Activated naive CD4-positive, alpha-beta T cell treated with anti-CD3 and anti-CD28 coated beads, Interleukin-2, amount 10 ng/mL, durations not matched to agents 5 hours and 36 hours (primary cell): ENCODE measurements at places on chromosomes 13 and 19. TPM values are rescaled to one million over a fixed set of nuclear protein-coding genes. Genes with fewer than 3 reads are reported as not detected.

Gene CLDN10
- not detected for total RNA-seq

Gene RGS9BP
- 0.25 TPM for total RNA-seq

Gene SEMA6B
- total RNA-seq = not detected

Gene ZNF112
- not detected for total RNA-seq

Gene KCNC3
- total RNA-seq = 4.3 TPM

Gene OR7A10
- not detected for total RNA-seq

Gene GJB2
- 1.8 TPM for total RNA-seq

Gene BRCA2
- 17.7 TPM for total RNA-seq

Gene GPR183
- total RNA-seq = 14.2 TPM

Gene KIR2DL4
- total RNA-seq = not detected

Gene OR7E24
- not detected for total RNA-seq

Gene RNF17
- total RNA-seq = not detected

Gene LILRB3
- 4.9 TPM for total RNA-seq

Gene NACC1
- total RNA-seq = 54.4 TPM

Gene SLC6A16
- total RNA-seq = 5.4 TPM

Gene ZNF567
- total RNA-seq = 10.9 TPM

Gene ZNF30
- 3.9 TPM for total RNA-seq

Gene SYNE4
- 2.0 TPM for total RNA-seq

Gene FIZ1
- total RNA-seq = 16.3 TPM

Gene CPAMD8
- total RNA-seq = 1.7 TPM

Gene ZNF154
- 2.3 TPM for total RNA-seq

Gene CLDND2
- total RNA-seq = 1.4 TPM

Gene SPATA13
- total RNA-seq = 66.1 TPM

Gene IGLON5
- total RNA-seq = not detected

Gene ZNF416
- total RNA-seq = 7.4 TPM

Gene LILRB5
- total RNA-seq = not detected

Gene P2RY11
- total RNA-seq = 40.5 TPM

Gene ZNF432
- 17.1 TPM for total RNA-seq

Gene ZNF235
- 7.5 TPM for total RNA-seq

Gene ZNF98
- total RNA-seq = not detected

Gene PNMA8A
- total RNA-seq = 0.29 TPM

Gene MEIS3
- not detected for total RNA-seq

Gene ZNF534
- total RNA-seq = not detected

Gene SWSAP1
- 4.3 TPM for total RNA-seq

Gene GSX1
- not detected for total RNA-seq

Gene AMER2
- not detected for total RNA-seq

Gene PSG11
- total RNA-seq = not detected

Gene ZNF433
- total RNA-seq = 0.39 TPM

Gene FFAR1
- total RNA-seq = not detected

Gene CCDC169
- total RNA-seq = 0.12 TPM

Gene AKAP11
- total RNA-seq = 26.6 TPM

Gene SERTAD1
- 9.0 TPM for total RNA-seq

Gene SIN3B
- total RNA-seq = 41.2 TPM
